ENCODE measurements at places on chromosomes 2 and 18. TPM values are rescaled to one million over a fixed set of nuclear protein-coding genes. Genes with fewer than 3 reads are reported as not detected.

The C1QL2 gene
- not detected for total RNA-seq

The LOXHD1 gene
- total RNA-seq, result not detected

The DSEL gene
- 7.6 TPM for total RNA-seq

The PLEK gene
- 0.12 TPM for total RNA-seq

The CRIM1 gene
- total RNA-seq, result 618 TPM

The HOXD9 gene
- 7.6 TPM for total RNA-seq

The ERMN gene
- total RNA-seq, result not detected

The GLB1L gene
- total RNA-seq, result 5.1 TPM

The NAT8 gene
- not detected for total RNA-seq

The DYSF gene
- 300 TPM for total RNA-seq

The CFAP65 gene
- total RNA-seq, result not detected

The RTKN gene
- 14.5 TPM for total RNA-seq

The FAM228A gene
- total RNA-seq, result not detected

The EMX1 gene
- not detected for total RNA-seq

The RBBP8 gene
- total RNA-seq, result 5.4 TPM

The POU3F3 gene
- total RNA-seq, result 0.35 TPM

The ACSL3 gene
- total RNA-seq, result 94.0 TPM

The CYP27A1 gene
- total RNA-seq, result 15.8 TPM

The OTOF gene
- total RNA-seq, result not detected

The MC2R gene
- total RNA-seq, result not detected

The IL1RN gene
- not detected for total RNA-seq

The SH3RF3 gene
- total RNA-seq, result 32.5 TPM

The KCNS3 gene
- total RNA-seq, result 13.0 TPM

The CERKL gene
- total RNA-seq, result not detected

The TSPYL6 gene
- 0.06 TPM for total RNA-seq

The KIF1A gene
- 1.2 TPM for total RNA-seq

The GATA6 gene
- 18.1 TPM for total RNA-seq

The RAPGEF4 gene
- 5.1 TPM for total RNA-seq
